NCI-H510A (cell line): ENCODE measurements at places on chromosomes 2 and 18.

DNA sequence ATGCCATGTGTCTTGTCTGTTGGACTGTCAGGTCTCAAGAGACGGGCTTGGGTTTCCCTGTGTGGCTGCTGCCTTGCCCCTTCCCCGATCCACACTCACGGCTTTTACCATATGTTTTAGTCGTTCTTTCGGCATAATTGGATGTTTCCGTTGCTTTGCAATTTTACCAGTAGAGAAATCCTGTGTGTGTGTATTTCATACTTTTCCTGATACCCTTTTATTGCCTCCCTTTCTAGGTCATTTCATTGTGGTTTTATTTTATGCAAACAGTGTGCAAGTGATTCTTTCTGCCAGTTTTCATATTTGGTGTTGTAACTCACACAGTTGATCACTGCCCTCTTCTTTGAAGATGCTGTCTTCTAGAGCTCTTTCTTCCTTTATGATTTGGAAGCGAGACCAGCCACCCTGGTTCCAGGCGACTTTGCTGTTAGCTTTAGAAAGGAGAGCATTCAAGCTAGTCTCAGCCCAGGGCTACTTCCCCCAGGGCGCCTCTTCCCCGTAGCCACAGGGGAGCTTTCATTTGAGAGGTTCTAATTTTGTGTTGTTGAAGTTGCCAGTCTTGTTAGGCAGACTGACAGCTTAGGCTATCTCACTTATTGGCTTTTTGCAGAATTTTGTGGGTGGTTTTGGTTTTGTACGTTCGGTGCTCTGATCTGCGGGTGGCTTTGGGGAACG is 17.0 kb downstream of the SH3BP4 start:
- DNase-seq, result no peak

GRCh38 chr18:32010124-32010721 is 8.4 kb upstream of the RNF125 start:
- DNase-seq, result no peak

DNA sequence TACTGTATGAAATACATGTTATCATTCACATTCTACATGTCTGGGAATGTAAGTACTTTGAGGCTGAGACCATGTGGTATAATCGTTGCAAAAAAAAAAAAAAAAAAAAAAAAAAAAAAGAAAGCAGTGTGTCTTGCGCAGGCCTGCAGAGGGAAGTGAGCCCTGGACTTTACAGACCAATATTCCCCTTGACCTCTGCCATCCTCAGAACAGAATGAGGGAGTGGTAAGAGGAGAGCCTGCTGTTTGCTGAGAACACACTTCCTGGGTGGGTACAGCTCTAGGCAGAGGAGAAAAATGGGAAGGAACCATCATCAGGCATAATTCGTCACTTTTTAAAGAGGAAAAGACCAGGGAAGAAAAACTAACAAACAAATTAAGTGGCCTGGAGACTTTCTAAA is 28.8 kb upstream of the TBC1D8 start:
- DNase-seq, result no peak

GRCh38 chr2:202023198-202023903 is 10.3 kb upstream of the FZD7 start:
- DNase-seq, result no peak

DNA sequence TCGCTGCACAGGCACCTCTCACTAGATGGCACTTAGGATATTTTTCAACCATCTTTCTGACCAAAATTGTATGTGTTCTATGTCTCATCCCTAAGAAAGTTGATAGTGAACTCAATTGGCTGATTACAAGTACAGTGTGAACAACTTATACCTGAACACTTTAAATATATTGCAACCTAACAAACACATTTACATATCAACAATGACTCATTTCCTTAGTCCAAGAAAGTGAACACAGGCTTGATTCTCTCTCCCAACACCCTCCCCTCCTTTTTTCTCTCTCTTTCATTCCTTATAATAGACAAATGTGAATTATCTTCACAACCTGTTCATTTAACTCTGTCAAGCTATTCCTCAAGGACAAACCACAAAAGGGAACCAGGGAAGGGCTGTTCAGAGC is 192.0 kb downstream of the SLC8A1 start:
- no peak for DNase-seq

DNA sequence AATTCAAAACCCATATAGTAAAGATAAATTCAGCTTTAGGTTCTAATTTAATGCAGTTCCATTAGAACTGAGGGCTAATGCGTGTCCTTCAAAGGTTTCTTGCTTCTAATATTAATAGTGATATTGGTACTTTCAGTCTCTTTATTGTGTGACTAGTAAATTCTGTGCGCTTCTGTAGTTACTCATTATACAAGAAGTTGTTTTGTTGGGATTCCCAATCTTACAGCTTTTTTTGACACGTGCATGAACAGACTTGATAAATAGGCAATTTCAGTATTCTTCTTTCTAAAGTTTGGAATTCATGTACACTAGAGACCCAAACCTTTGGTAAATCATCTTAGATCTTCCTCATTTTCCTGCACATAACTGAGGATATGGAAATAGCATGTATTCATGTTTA is 71.8 kb downstream of the HAUS1 start:
- no peak for DNase-seq

GRCh38 chr18:66438711-66439536 is 165.0 kb downstream of the CDH19 start:
- no peak for DNase-seq

GRCh38 chr2:106175086-106175850 is 18.8 kb downstream of the UXS1 start:
- DNase-seq, result no peak

DNA sequence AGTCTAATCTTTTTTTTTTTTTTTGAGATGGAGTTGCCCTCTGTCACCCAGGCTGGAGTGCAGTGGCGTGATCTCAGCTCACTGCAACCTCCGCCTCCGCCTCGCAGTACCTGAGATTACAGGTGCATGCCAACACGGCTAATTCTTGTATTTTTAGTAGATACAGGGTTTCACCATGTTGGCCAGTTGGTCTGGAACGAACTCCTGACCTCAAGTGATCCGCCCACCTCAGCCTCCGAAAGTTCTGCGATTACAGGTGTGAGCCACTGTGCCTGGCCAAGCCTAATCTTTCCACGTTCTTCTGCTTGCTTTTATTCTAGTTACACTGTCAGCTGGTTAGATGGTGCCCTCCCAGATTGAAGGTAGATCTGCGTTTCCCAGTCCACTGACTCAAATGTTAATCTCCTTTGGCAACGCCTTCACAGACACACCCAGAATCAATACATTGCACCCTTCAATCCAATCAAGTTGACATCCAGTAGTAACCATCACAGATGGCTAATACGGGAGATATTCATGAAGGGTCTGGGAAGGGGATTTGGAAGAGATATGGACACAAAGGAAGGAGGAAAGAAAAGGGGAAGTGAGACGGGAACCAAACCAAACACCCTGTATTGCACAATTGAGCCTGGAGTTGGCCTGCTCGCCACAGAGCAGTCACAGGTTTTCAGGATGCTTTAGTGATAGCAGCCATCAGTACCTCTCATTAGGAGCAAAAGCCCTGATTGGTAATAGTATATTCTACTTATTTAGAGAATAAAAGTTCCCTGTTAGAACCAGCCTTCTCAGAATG is 229.8 kb downstream of the PIK3C3 start:
- DNase-seq, result no peak

DNA sequence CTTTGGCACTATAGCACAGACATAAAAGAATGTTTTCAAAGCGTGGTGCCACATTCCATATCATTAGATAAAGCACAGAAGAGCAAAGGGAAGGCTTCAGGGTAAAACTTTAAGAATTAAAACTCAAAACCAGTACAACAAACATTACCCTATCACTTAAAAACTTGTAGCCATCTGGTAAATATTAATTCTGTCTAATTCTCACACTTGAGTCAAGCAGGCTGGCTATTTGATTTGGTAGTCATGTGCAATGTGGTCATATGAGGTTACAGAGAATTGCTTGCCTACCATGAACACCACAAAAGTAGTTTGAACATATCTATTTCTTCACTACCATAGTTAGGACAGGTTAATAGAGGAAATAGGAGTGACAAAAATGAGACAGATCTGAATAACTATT is 244.9 kb downstream of the IRS1 start:
- no peak for DNase-seq

GRCh38 chr2:12613137-12613835 is 103.5 kb upstream of the TRIB2 start:
- DNase-seq, result peak; percentile 5

DNA sequence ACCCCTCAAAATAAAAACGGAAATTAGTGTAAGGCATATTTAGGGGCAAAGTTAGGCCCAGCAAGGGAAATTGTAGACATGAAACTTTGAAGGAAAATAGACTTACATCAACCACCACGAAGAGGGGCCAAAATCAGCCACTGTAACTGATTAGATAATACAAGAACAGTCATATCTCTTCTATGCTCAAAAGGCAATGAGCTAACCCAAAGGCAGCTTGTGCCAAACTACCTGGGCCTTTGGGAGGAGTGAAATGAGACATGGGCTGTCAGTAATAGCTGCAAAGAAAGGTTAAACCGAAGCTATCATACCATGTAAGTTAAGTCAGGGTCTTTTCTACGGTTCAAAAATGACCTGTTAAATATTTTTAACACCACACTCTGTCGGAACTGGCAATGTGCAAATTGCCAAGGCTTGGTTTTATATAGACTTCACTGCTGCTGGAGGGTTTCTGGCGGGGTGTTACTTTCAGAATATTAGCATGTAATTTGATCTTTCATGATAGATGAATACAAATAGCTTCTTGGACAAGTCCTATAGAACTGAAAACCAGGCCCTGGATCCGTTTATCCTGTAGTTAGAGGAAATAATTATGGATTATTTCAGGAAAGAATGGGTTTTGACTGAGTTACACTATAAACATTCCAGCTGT is 69.6 kb downstream of the ACVR1 start:
- no peak for DNase-seq

GRCh38 chr2:96898135-96898505 is 28.2 kb upstream of the SEMA4C start:
- DNase-seq, result no peak

GRCh38 chr2:98016908-98017670 is 21.3 kb upstream of the TMEM131 start:
- no peak for DNase-seq

DNA sequence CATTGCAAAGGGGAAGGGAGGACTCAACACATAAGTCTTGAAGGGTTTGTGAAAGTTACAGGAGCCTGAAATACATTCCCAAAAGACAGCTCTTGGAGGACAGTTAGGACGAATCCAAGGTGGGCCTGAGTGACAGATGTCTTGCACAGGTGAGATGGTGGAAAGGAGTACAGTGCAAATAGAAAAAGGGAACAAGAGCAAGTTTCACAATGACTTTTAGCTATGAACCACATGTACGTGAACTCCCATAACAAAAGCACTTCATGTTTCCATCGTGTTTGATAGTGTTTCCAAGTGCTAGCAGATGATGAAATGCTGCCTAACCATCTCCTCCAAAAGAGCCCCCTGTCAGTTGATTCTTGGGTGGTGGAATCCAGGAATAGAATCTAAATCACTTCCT is 1.8 kb downstream of the IL18RAP start:
- DNase-seq, result no peak

- no peak for DNase-seq
These were observed 87.2 kb downstream of the LONRF2 start for GRCh38 chr2:100235098-100235497.

DNA sequence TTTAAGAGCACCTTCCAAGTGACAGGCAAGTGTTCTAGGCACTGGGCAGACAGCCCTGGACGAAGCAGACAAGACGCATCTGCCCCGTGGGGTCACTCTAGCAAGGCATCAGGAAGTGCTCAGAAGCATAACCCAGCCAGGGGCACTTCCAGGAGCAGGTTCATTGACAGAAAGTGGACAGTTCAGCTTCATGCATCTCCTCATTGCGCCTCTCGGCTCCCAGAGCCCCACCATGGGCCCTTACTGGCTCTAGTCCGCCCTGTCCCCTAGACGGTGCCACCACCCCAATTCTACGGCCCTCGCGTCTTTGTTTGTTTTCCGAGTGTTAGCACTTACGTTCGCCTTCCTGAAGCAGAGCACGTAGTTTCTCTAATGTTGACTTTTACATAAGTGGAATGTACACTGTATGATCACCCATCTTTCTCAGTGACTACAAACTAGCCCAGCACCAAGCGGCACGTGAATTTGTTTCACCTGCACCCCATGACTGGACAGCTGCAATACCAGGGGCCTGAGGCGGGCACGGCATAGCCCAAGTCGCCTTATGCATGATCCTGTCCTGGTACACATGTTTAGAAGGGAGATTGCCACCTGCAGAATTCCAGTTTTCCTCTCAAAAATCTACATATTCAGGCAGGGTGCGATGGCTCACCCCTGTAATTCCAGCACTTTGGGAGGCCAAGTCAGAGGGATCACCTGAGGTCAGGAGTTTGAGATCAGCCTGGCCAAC is 33.2 kb downstream of the SNED1 start:
- no peak for DNase-seq

DNA sequence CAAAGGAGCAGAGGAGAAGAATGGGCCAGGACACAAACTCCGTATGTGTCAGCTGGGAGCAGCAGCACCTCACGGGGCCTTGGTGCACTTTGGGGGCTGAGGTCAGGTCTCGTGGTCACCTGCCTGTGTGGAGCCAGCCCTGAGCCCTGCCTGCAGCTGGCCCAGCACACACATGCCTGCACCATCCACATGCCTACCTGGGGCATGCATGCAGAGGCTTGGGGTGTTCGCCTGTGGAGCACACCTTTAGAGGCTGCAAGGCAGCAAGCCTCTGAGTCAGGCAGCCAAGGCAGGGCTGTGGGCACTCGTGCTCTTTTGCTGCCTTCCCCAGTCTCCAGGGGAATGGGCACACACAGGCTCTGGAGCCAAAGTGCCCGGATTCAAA is 36.0 kb downstream of the ARHGEF4 start:
- no peak for DNase-seq

- DNase-seq, result no peak
These were observed 52.5 kb upstream of the SALL3 start for GRCh38 chr18:78927156-78927555.

DNA sequence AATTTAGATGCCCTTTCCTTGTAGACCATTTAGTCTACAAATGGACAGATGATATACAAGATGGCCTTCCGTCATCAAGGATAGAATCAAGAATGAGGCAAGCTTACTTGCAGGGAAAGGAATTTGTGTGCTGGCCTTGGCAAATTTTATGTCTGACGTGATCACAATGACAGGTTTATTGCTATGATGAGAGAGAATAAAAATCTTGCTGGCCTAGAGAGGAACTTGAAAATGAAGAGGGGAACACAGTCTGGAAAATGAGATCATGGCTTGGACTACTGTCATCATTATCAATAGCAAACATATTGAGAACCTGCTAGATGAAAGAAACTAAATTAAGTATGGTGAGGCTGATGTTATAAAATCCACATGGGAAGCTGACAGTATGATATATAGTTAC is 66.0 kb downstream of the CSRNP3 start:
- DNase-seq, result no peak

GRCh38 chr2:111145103-111145760 is 24.5 kb downstream of the BCL2L11 start:
- DNase-seq, result no peak

DNA sequence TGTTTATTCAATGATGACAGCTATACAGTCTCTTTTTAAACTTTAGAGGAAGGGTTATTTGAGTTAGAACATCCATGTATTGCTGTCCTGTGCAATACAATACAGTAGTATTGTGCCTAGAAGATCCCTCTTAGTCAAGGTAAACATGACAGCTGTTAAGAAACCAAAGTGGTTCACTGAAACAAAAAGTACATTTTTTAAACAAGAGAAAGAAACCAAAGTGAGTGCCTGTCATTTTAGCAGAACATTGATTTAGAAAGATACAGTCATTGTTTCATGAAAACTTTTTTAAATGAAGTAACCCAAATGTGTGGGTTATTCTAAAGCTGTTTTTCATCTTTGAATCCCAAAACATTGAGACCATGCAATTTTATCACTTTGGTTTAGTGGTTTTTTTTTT is 15.5 kb downstream of the ITPRID2 start:
- no peak for DNase-seq
